ENCODE measurements at places on chromosomes 13 and 19.

DNA sequence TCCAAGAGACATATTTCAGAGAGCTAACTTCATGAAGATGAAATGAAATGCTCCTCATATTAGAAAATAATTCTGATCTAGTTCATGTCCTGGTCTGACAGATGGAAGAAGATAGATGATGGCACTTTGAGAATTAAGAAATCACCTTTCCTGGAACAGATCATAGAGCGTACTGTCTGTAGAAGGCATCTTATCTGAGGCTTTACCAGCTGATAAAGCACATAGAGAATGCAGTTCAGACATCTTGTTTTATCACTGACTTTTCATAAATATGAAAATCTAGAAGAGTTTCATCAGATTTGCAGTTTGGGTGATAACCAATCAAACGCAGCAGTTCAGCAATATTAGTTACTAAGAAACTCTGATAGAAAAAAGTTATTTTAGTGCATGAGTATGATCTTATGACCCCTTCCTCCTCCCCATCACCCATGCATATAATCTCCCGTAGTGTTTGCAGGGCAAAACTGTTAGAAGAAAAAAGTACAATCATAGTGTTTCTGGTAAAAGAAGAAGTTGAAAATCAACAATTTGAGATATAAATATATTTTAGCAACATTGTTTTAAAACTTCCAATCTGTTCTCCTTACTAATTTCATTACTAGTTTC lies 585.2 kb downstream of the PCDH9 start:
- no peak for DNase-seq

DNA sequence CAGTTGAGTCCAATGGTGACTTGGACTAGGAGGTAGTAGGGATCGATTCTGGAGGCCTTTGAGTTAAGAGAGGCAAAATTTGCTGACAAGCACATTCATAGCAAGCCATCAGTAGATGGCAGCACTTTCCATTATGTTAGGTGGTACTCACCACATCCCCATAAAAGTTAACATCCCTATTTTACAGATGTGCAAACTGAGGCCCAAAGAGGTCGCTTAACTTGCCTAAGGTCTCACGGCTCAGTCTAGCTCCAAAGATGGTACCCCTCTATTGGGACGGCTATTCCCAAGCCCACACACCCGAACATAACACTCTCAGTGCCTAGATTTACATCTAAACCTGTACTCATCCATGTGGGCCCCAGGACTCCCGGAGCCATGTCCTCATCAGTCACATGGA lies 21.5 kb upstream of the FOSB start:
- no peak for DNase-seq

- no peak for DNase-seq
These were observed 22.2 kb upstream of the SERPINE3 start for GRCh38 chr13:51317262-51317661.

DNA sequence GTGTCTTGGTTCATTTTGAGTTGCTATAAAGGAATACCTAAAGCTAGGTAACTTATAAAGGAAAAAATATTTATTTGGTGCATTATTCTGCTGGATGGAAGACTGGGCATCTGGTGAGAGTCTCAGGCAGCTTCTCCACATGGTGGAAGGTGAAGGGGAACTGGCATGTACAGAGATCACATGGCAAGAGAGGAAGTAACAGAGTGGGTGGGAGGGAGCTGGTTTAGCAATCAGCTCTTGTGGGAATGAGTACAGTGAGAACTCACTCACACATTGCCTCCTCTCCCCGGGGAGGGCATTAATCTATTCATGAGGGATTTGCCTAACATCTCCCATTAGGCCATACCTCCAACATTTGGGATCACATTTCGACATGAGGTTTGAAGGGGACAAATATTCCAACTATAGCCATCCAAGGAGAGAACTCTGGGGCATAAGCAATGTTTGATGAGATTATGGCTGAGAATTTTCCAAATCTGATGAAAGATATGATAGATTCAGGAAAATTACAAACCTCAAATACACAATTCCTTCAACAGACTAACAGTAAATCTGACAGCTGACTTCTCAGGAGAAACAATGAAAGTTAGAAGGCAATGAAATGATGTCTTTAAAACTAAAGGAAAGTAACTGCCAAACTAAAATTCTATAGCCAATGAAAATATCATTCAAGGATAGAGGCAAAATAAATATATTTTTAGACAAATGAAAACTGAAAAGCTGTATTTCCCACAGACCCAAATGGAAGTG lies 52.5 kb downstream of the MTUS2 start:
- no peak for DNase-seq

DNA sequence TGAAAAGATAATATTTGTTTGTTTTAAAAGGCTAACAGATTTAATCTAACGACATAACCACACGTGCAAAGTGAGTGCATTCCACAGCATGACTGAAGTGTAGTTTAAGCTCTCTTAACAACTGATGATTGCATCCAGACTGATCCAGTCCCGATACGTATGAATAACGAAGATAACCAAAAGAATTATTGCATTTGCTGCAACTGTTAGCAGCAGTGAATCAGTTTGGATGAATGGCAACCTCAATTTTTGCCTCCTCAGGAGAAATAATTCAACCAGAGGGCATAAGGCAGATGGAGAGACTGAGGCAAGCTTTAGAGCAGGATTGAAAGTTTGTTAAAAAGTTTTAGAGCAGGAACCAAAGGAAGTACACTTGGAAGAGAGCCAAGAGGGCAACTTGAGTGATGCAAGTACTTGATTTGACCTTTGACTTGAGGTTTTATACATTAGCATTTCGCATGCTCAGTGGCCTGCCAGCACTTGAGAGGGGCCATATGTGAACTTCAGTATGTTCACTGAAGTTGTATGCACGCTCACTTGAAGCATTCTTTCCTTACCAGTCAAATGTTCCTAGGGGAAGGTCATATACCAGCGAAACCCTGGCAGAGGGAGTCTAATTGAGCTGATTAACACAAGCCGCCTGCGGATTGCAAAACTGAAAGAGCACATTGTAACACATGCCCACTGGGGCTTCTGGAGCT lies 835.0 kb upstream of the PCDH20 start:
- DNase-seq, result no peak

DNA sequence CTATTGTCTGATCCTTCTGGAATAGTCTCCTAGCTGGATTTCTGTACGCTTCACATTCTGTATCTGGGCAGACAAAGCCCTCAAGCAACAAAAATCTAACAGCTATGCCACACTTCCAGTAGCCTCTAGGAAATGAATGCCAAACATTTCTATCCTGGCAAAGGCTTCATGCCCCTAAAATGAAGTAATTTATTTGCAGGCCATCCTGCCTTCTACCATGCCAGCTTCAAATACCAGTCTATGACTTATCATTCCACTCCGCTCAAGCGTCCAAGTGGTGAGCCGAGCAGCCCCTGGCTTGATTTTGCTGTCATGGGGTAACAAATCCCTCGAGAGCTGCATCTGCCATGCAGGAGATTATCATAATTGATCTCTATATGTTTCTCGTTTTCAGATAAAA lies 86.9 kb downstream of the LHFPL6 start:
- no peak for DNase-seq

DNA sequence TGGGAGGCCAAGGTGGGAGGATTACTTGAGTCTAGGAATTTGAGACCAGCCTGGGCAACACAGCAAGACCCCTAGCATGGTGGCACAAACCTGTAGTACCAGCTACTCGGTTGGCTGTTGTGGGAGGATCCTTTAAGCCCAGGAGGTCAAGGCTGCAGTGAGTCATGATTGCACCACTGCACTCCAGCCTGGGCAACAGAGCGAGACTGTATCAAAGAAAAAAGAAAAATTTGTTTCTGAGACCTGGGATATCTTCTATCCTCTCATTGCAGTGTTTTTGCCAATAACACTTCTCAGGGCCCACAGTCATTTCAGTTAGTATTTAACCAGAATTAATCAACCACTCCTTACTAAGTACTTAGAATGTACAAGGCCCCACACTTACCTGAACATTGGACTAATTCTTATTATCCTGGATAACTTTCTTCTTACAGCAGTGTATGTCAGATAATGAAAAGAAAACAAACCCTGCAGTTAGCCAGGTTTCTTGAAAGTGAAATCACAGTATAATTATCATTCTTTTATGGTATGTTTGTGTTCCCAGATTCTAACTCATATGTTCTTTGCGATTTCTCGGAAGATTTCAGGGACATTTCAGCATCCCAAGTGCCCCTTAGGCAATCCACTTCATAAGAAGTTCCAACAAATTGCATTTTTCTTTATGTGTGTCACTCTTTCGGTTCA lies 75.6 kb upstream of the KLF5 start:
- DNase-seq, result no peak

GRCh38 chr13:23752111-23753001 lies 136.8 kb downstream of the MIPEP start:
- DNase-seq, result no peak

DNA sequence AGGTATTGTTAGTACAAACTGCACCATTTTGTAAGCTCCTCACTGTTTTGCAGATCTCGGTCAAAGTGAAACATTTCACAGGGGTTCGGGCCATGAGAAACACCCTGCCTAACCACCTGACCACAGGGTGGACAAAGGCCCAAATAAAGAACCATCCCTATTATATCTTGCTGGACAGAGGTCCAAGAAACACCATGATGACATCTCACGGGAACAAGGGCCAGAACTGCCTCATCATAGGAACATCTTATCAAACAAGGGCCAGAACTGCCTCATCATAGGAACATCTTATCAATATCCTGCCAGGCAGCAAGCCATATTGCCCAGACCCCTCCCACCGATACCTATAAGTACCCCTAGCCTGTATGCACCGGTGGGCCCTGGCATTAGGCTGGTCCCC lies 99.7 kb downstream of the PCDH9 start:
- DNase-seq, result no peak

GRCh38 chr13:99339736-99340397 lies 32.7 kb upstream of the GPR183 start:
- no peak for DNase-seq

DNA sequence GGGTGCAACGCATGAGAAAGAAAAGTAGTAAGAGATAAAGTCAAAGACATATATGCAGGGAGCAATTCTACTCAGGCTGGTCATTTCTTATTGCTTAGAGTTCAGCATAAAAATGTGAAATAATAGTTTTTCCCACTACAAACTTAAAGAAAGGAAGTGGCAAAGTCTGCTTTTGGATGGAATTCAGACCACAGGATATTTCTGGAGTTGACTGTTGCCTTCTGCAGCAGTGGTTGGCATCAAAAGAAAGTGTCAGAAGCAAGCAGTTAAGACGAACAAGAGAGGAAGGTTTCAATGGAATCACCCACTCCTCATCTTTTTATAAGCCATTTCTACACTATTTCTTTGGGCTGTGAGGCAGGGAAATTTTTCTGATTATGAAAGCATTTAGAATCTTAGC lies 36.2 kb upstream of the TRPC4 start:
- no peak for DNase-seq

DNA sequence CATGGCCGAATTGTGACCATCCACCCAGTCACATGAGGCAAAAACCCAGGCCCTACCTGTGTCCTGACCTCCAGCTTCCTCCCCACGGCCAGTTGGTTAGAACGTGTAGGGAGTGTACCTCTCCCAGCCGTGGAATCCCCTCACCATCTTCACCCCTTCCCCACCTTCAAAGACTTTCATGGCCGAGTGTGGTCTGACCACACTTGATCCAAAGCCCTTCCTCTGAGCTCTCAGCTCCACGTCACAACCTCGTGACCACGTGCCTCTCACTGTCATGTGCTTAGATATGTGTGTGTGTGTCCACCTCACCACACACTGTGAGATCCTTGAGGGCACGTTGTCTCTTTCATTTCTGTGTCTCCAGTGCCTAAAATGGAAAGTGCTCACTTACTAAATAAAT lies 48.6 kb upstream of the UBE2L5 start:
- no peak for DNase-seq

DNA sequence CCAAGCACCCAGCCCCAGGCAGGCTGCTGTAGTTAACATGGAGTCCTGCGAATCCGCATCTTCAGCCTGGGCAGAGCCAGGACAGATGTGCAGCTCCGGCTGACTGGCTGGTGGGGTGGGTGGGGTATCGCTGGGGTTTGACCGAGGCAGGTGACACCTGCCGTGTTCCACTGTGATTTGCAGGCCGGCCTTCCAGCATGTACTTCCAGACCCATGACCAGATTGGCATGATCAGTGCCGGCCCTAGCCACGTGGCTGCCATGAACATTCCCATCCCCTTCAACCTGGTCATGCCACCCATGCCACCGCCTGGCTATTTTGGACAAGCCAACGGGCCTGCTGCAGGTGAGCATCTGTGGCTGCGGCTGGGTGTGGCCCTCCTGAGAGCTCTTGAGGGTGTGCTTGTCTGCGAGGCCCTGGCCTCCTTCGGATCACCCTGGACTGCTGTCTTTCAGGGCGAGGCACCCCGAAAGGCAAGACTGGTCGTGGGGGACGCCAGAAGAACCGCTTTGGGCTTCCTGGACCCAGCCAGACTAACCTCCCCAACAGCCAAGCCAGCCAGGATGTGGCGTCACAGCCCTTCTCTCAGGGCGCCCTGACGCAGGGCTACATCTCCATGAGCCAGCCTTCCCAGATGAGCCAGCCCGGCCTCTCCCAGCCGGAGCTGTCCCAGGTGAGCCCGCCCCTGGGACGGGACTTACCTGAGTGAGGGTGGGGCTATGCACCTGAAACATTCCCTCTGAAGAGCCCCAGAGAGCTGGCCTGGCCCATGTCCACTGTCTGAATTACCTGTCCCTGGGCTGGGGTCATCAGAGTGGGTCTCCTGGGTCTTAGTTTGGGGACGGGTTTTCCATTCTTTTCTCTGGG lies 30.6 kb downstream of the CERS1 start:
- no peak for DNase-seq

DNA sequence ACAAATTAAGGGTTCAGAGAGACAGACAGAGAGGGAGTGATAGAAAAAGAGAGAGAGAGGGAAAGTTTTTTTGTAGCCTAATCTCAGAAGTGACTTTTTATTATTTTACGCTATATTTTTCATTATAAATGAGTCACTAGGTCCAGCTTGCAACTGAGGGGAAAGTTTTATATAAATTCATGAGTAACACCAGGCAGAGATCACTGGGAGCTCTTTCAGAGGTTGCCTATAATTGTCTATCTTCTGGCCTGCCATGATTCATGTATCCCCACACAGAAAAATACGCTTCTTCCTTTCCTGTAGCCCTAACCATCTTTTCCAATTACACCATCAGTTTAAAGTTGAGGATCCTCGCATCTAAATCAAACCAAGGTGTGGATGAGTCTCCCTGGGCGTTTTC lies 467.9 kb downstream of the SLITRK1 start:
- DNase-seq, result no peak
